Muscle of arm (tissue), 14 donors: ENCODE measurements at places on chromosomes 2 and 18.

- DNase-seq, result no peak
Observed at GRCh38 chr18:21996351-21996826, 173.0 kb upstream of the GATA6 start.

- DNase-seq, result peak; percentile 42
Observed at GRCh38 chr18:3481696-3482210, 31.8 kb downstream of the TGIF1 start.

DNA sequence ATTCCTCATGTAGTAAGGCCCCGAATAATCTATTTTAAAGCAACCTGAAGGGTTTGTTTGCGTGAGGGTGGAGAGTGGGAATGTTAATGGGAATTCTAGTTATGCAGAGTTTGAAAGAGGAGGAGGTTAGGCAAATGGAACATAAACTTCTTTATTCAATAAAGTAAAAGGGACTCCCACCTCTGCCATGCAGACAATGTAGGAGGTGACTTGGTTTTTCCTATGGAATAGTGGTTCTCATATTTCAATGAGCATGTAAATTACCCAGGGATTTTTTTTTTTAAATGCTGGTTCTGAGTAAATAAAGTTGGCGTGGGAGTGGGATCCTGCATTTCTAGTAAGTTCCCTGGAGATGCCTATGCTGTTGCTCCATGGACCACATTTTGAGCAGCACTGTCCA, 367.9 kb downstream of the THSD7B start:
- DNase-seq, result no peak

DNA sequence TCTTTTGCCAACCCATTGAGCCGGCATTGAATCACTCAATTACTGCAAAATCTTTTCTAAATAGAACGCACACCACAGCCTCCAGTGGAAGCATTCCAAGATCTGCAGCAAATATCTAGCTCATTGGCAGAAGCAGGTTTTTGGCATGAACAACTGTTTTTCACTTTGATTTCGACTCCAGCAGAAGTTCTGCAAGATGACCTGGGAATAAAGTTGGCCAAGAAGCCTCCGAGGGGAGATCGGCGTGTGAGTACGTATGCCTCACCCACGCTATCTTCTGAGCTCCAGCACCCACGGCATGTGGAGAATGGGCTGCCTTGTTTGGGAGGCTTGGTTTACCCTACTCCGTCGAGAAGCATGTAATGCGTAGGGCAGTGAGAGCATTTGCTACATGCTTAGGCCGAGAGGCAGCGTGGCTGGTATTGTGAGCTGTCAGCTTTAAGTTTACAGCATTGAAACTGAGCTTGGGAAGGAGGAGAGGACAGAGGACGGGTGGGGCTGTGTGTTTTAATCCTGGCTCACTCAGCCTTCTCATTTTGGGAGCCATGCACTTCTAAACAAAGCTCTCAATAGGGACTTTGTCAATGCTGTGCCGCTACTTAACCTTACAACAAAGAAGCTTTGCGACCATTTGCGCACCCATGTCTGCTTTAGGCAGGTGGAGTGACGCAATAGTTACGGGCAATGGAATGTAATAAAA, 10.5 kb downstream of the PCARE start:
- DNase-seq, result peak; percentile 61

- no peak for DNase-seq
Observed at GRCh38 chr18:3720818-3721545, 271.0 kb downstream of the TGIF1 start.
